Osteoblast (primary cell): ENCODE measurements at places on chromosomes 12 and 14. TPM values are rescaled to one million over a fixed set of nuclear protein-coding genes. Genes with fewer than 3 reads are reported as not detected.

DNA sequence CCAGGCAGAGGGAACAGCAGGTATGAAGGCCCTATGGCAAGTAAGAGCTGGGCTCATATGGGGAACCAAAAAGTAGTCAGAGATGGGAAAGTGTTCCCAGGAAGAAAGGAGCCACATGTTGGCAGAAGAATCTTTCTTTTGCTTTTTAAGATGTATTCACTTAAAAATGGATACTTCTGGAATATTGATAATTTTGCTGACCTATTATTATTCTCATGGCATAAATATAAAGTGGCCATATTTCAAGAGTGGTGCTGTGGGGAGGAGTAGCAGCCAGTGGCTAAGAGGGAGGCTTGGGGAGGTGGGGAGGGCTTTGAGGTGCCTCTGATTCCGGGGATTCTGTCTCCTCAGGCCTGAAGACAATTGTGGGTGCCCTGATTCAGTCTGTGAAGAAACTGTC lies 108.2 kb downstream of the SCN8A start:
- DNase-seq, result no peak

- DNase-seq, result no peak
Observed at GRCh38 chr12:124370384-124370783, 75.5 kb downstream of the RFLNA start.

GRCh38 chr12:68451261-68452077 lies 119.3 kb upstream of the MDM1 start:
- DNase-seq, result peak; percentile 73

Gene SDR9C7
- not detected in 2 replicates for total RNA-seq

Gene KRT71
- not detected in 2 replicates for total RNA-seq

Gene FGD6
- 11.9 and 14.4 TPM in 2 replicates for total RNA-seq

Gene ABCC9
- 14.5 and 28.3 TPM in 2 replicates for total RNA-seq
